ENCODE measurements at places on chromosomes 6 and 20. TPM values are rescaled to one million over a fixed set of nuclear protein-coding genes. Genes with fewer than 3 reads are reported as not detected.

Gene NKAIN4
- 0.23 TPM for polyA plus RNA-seq

- DNase-seq = no peak
Observed at GRCh38 chr20:52469128-52469527, 277.5 kb upstream of the ZFP64 start.

DNA sequence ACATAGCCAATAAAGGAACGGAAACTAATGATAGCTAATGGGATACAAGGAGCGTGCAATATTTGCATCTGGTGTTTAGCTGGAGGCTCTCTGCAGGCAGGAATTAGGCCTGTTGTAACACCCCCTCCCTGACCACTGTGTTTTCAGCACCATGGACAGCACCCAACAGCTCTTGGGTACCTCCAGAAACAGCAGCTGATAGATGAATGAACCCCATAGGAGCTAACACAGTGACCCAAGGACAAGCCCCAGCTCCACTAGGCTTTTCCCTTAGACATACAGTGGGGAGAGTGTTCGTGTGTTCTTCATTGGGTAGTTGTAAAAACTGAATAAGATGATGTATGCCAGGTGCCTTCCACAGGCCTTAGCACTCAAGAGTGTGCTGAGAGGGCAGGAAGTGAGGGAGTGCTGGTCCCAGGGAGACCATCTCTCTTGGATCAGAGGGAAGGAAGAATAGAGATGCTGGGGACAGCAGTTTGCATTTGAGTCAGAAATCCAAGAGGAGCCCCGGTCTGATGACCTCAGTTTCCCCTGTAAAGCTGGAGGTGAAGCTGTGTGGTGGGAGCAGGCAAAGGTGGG is 161.3 kb downstream of the PHACTR3 start:
- no peak for DNase-seq

DNA sequence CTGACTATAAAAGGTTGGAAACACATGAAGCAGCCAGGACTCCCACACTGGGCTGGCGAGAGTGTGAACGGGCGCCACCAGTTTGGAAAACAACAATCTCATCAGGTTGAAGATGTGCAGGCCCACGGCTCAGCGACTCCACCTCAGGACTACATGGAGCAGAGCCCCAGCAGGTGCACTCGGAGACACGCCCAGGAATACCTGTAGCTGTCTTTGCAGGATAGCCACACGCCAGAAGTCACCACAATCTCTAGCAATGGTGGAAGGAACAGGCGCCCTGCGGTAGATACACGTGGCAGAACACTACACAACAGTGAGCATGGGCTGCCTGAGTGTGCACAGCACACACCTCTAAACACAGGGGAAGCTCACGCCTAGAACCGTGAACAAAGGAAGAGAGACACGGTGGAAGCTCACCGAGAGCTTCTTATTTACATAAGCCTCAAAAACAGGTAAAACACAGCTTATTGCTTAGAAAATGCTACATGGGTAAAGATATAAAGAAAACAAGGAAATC is 28.7 kb upstream of the RPS6KA2 start:
- no peak for DNase-seq

Gene RIPOR2
- polyA plus RNA-seq = 7.3 TPM

- DNase-seq = no peak
Observed at GRCh38 chr6:147222160-147222838, 18.1 kb downstream of the STXBP5 start.

DNA sequence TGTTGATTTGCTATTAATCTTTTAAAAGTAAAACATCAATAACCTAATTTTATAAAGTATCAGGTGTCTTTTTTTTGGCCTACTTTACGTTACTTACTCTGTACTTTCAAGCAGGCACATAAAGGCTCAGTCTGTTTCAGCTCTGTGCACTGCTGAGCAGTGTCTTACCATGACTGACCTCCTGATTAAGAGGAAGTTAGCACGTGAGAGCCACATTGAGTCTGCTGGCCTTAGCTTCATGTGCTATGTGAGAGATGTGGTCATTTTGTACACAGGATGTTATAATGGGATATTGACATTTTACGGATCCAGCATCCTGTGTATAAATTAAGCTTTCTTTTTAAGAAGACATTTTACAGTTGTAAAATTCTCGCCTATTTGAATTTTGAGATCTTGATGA is 31.9 kb downstream of the ARID1B start:
- DNase-seq = no peak

DNA sequence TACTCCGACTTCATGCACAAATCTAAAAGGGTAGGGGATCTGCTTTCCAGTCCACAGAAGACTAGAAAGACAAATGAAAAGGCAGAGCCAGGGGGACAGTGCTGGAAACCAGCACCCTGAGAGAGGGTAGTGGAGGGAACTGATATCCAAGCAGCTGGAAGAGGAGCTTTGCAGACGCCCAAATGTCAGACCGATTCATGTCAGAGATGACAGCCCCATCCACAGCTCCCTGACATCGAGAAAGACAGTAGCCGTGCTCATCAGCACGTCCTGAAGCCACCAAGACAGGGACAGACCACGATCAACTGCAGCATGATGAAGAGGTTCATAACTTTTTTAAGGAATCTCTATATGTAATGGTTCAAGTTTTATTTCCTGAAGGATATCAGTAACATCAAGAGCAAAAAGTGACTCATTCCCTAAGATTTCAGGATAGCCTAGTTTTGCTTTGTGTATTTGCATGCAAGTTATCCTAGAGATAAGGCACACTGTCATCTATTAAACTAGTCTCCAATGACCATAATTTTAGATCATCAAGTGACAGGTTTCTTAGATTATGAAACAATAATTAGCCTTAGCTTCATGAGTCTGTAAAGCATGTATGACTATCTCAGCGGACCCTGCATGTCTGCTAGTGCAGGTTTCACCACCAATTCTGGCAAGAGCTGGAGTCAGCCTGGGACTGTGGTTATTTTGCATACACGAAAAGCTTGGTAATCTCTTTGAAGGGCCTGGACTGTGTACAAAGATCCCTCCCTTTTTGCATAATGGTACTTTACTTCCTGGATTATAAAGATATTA is 43.0 kb downstream of the PRDM1 start:
- DNase-seq = no peak
